ENCODE measurements at places on chromosomes 2 and 18. TPM values are rescaled to one million over a fixed set of nuclear protein-coding genes. Genes with fewer than 3 reads are reported as not detected.

The MC5R gene
- total RNA-seq: not detected

The PKDCC gene
- 0.34 TPM for total RNA-seq

The ERFE gene
- 3.8 TPM for total RNA-seq

The OR6B2 gene
- total RNA-seq: not detected

The CUL3 gene
- total RNA-seq: 105 TPM

The VAMP5 gene
- 2.7 TPM for total RNA-seq

The RBM43 gene
- total RNA-seq: 2.6 TPM

The RIT2 gene
- total RNA-seq: not detected

The CNTNAP5 gene
- total RNA-seq: not detected

The TOGARAM2 gene
- not detected for total RNA-seq

The C2orf66 gene
- 0.93 TPM for total RNA-seq

The RAD51AP2 gene
- total RNA-seq: 0.34 TPM

The INHA gene
- total RNA-seq: 0.36 TPM

The SERPINB12 gene
- total RNA-seq: 0.34 TPM

The MDH1B gene
- 0.28 TPM for total RNA-seq

The DNAJB2 gene
- total RNA-seq: 39.0 TPM

The FAM228A gene
- total RNA-seq: not detected

The NTSR2 gene
- total RNA-seq: not detected

The EIPR1 gene
- 30.1 TPM for total RNA-seq

The SLC5A7 gene
- not detected for total RNA-seq

The PCARE gene
- not detected for total RNA-seq

The REEP1 gene
- under 0.01 TPM for total RNA-seq

The ARL4C gene
- 13.7 TPM for total RNA-seq

The CFC1 gene
- total RNA-seq: not detected

The ALK gene
- total RNA-seq: 0.14 TPM

The DQX1 gene
- total RNA-seq: 3.9 TPM

The CYRIA gene
- total RNA-seq: 1.4 TPM

The LNPK gene
- total RNA-seq: 35.1 TPM

The ASIC4 gene
- not detected for total RNA-seq

The ACVR1 gene
- total RNA-seq: 20.5 TPM

The NT5DC4 gene
- total RNA-seq: 0.07 TPM

The ZCCHC2 gene
- total RNA-seq: 23.6 TPM

The PXDN gene
- 109 TPM for total RNA-seq

Measured in nasal cavity respiratory epithelium epithelial cell of viscerocranial mucosa (primary cell).